ENCODE measurements at places on chromosomes 11 and 22.

DNA sequence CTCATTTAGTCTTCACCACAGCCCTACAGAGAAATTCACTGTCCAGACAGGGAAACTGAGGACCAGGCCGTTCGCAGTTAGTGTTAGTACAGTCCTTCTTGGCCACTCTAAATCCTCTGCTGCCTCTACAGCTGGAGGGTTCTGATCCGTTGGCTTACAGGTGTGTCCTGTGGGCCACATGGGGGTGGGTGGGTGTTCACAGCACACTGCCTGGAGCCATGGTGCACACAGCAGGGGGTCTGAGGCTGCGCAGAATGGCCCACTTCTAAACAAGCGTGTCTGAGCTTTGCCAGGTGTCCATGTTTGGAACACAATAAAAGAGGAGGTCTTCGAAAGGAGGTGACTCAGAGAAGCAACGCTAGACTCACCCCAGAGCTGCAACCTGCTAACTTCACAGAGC is 249.0 kb downstream of the ST3GAL4 start:
- no peak for DNase-seq

- DNase-seq, result no peak
Observed at GRCh38 chr11:11140510-11140909, 212.5 kb downstream of the CSNK2A3 start.

- DNase-seq, result no peak
Observed at GRCh38 chr11:121634273-121634672, 181.5 kb upstream of the SORL1-AS1 start.

DNA sequence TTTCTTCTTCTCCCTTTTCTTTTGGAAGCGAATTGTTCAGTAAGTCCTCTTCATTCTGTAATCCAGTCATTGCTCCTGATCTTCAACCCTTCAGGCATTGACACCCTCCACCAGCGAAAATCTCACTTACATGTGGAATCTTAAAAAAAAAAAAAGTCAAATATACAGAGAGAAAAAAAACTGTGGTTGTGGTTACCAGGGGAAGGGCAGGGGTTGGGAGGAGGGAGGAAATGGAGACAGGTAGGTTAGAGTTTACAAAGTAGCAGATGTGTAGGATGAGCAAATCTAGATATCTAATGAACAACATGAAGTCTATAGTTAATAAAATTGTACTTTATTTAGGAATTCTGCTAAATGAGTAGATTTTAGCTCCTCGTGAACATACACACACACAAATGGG is 17.7 kb upstream of the TMEM123 start:
- DNase-seq, result no peak

- DNase-seq, result no peak
Observed at GRCh38 chr11:44823006-44823405, 96.2 kb downstream of the TSPAN18 start.

- no peak for DNase-seq
Observed at GRCh38 chr11:59368238-59369022, 9.7 kb downstream of the OR5AN1 start.
